ENCODE measurements at places on chromosomes 5 and 9. TPM values are rescaled to one million over a fixed set of nuclear protein-coding genes. Genes with fewer than 3 reads are reported as not detected.

DNA sequence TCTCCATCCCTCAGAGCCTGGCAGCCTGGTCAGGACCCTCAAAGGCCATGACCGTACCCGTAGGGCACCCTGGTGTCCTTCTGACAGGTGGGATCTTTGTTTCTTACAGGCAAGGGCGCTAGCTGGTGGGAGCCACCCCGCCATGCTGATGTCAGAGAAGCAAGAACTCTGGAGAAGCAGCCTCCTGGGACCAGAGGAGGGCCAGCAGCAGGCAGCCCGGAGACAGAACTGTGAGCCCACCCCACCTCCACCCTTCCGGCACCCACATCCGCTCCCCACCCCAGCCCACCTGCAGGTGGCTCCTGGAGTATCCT, 42.2 kb upstream of the IL17B start:
- DNase-seq, result no peak

DNA sequence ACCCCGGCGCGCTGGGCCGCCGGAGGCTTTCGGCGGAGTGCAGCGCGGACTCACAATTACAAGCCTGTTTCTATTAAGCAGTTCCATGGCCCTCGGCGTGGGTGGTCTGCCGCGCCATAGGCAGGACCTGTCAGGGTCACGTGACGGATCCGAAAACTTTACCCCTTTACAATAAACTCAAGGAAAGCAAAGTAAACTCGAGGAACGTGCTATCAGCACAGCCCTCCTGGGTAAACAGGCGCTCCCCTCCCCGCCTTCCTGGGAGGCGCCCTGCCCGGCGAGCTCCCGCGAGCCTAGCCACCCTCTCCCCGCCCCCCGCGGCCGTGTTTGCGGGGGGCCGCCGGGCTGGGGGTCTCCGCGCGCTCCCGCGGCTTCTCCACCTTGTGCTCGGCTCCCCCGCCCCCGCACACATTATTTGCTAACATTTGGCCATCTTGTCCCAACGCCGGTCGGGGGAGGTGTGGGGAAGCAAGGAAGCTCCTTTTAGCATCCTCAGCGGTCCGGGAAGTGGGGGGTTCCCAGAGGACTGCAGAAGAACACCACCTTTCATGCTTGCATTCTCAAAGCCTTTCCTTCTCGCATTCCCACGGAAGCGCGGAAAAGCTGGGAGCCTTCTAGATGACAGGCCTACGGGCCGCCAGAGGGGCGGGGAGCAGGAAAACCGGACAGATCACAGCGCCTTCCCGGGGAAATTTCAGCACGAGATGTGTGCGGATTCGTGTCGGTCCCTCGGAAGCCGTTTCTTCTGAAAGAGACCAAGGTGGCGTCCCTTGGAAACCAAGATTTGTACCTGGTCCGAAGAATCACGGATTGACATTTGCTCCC, at the start of gene PTCH1:
Gene PTCH1, minus strand, starts transcription at position 238 of the 825 bp plus-strand sequence.
- DNase-seq, result peak; percentile 89

ZNF782 gene
- 13.4 TPM for total RNA-seq

BRINP1 gene
- not detected for total RNA-seq

LCN2 gene
- 31.6 TPM for total RNA-seq

KLF4 gene
- total RNA-seq, result 584 TPM

IRGM gene
- not detected for total RNA-seq

- DNase-seq, result no peak
These were observed 2.3 kb downstream of the CRB2 start for GRCh38 chr9:123358181-123358905.

FOXD1 gene
- total RNA-seq, result 2.0 TPM

DNA sequence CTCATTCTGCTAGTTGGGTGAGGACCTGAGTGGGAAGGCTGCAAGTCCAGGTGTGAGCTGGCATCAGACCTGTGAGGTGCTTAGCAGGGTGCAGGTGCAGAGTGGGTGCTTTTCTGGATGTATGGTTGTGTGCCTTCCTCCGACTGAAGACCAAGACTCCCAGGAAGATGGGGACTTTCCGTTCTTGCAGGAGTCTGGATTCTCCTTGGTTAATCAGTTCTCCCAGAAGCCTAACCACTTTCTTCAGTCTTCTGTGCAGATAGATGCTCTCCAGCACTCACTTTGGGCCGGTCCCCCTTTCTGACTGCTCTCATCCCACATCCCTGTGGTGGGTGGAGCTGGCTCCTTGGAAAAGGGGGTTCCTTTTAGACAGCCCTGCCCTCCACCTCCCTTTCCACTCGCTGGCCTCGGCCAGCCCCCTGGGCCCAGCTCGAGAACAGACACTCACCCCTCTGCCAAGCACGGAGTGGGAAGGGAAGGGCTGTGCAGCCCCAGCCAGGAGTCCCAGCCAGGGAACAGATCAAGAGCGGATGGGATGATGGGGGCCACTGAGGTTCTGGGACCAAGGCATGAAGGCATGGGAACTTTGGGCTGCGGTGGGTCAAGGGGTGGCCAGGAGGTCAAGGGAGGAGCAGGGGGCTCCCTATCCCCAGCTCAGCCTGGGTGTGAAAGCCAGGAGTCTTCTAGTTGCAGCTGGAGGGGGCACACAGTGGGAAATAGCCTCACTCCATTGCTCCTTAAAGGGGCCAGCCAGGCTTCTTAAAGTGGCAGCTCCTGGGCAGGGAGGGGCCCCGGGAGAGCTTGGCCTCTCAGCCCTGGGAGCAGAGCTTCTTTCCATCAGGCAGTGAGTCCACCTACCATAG, 62.4 kb downstream of the FGF18 start:
- no peak for DNase-seq

GRCh38 chr9:133945977-133946753, 46.0 kb downstream of the VAV2 start:
- DNase-seq, result no peak

- no peak for DNase-seq
These were observed 90.2 kb upstream of the CACNA1B start for GRCh38 chr9:137787381-137787780.

PCDHGC5 gene
- total RNA-seq, result 1.1 TPM

C5 gene
- total RNA-seq, result 5.2 TPM

- no peak for DNase-seq
These were observed 14.6 kb downstream of the CCDC180 start for GRCh38 chr9:97322105-97322504.

DNA sequence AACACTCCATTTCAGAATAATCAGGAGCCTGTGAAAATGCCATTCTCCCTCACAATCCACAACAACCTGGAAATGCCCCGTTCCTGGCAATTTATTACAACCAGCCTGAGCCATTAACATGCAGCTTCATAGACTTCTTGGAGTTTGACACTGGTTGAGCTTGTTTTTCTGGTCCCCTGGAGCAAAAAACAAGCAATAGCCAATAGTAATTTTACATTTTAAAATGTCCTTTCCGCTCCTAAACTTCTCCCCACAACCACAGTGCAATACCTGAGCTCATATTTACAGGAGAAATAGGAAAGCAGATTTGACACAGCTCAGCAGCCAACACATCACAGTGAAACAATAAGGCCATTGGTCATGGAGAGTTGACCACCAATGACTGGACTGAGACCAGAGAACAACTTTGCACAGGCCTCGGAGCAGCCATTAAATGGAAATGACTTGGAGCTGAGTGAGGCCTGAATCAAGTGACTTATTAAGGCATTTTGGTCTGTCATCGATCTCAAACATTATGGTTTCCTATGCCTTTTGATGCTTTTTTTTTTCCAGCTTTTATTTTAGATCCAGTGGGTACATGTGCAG, 73.0 kb downstream of the ENC1 start:
- no peak for DNase-seq

DNA sequence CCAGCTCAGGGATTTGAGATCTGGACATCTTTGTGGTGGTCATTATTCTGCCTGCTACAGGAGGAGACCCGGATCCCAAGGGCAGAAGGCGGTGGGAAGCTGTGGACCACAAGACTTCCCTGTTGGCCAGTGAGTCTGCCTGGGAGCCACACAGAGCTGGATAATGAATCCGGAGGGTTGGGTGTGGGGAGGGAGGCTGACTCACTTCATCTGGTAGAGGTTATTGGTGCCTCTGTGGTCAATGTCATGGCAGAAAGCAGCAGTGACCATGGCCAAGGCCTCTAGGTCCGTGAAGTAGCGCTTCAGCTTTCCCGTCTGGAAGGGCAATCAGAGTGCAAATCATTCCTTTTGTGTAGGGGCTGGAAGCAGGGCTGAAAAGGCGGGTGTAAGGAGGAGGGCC, 58.5 kb downstream of the PDE6A start:
- DNase-seq, result no peak

DNA sequence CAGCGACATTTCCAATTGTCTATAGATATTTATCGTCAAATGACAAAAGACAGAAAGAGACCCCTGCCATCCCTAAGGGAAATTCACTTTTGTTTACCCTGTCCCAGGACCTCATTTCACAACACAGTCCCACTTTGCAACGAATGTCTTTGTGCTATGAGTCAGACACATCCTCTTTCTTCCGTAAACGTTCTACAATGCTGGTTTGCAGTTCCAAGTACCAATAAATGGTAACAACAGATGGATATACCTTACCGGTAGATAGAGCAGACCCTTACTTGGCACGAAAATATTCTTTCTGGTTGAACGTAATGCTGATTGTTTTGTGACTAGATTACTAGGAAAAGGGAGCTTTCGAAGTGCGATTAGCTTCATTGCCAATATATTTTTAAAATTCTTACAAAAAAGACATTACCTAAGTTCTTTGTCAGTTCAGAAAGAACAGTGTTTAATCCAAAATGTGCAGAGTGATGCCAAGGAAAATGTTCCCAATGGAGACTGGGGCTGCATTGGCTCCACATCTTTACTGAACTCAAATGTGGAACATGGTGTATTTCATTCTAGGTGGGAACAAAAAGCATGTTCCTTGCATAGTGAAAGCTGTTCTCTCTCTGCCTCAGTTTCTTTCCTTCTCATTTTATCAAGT, 202.5 kb upstream of the SLC27A6 start:
- DNase-seq, result no peak

DMRTA1 gene
- 0.27 TPM for total RNA-seq

GRCh38 chr9:135463140-135463539, 16.4 kb upstream of the PPP1R26 start:
- no peak for DNase-seq

MCC gene
- total RNA-seq, result 78.5 TPM

C6 gene
- 1.4 TPM for total RNA-seq

- no peak for DNase-seq
These were observed 18.7 kb upstream of the WDR38 start for GRCh38 chr9:124834591-124834990.

SYK gene
- 23.8 TPM for total RNA-seq

CAMK2A gene
- total RNA-seq, result not detected

- DNase-seq, result no peak
These were observed 42.9 kb downstream of the RIC1 start for GRCh38 chr9:5671711-5672353.

GRCh38 chr9:108476574-108476973, 379.2 kb downstream of the ACTL7B start:
- DNase-seq, result no peak

HRH2 gene
- 0.30 TPM for total RNA-seq

DNA sequence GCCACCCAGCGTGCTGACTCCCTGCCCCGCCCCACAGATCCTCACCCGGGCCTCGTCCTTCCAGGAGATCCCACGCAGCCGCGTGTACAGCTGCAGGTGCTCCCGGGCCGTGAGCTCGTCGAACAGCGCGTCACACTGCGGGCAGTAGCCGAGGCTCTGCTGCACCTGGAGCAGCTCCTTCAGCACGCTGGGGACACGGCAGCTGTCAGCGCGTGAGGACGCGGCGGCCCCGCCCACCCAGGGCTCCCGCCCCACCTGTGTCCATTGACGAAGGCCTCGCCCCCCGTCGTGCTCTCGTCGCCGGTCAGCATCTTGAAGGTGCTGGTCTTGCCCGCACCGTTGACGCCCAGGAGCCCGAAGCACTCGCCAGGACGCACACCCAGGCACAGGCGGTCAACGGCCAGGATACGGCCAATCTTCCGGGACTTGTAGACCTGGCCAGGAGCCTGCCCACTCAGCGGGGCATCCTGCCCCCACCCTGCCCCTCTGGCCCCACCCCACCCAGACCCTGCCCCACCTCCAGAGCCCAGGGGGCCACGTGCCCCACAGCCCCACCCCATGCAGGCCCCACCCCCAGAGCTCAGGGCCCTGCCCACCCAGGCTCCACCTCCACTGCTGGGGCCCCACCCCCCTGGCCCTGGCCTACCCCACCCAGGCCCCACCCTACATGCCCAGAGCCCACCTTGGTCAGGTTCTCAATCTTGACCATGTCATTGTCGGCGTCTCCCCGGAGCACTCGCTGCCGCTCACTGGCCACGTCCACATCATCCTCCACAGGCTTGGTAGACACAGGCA, 13.8 kb upstream of the CLIC3 start:
- DNase-seq, result no peak

DNA sequence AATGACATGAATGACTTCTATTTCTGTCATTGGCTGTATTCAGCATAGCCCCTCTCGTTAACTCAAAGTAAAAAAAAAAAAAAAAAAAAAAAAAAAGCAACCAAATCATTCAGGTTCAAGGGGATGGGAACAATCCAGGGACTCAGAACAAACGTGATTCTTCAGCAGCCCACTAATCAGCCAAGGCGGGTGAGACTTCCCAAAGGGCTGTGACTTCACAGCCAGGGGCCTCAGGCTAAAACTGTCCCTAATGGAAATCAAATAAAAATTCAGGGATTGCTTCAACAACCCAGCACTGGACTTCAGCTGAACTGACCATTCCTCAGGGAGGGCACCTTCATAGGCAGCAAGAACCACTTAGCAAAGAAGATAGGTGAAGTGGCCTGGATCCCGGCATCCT, 86.2 kb upstream of the FAM169A start:
- DNase-seq, result no peak

UBAC1 gene
- total RNA-seq, result 95.0 TPM

- no peak for DNase-seq
These were observed 154.5 kb downstream of the YIPF5 start for GRCh38 chr5:144015961-144016360.

GRCh38 chr5:40904205-40904993, 4.9 kb upstream of the C7 start:
- no peak for DNase-seq

GRCh38 chr5:143066556-143067281, 296.5 kb downstream of the ARHGAP26 start:
- no peak for DNase-seq

LIX1 gene
- total RNA-seq, result not detected

MED27 gene
- total RNA-seq, result 17.4 TPM

GRCh38 chr5:133445744-133446143, 166.6 kb downstream of the FSTL4 start:
- no peak for DNase-seq

DNA sequence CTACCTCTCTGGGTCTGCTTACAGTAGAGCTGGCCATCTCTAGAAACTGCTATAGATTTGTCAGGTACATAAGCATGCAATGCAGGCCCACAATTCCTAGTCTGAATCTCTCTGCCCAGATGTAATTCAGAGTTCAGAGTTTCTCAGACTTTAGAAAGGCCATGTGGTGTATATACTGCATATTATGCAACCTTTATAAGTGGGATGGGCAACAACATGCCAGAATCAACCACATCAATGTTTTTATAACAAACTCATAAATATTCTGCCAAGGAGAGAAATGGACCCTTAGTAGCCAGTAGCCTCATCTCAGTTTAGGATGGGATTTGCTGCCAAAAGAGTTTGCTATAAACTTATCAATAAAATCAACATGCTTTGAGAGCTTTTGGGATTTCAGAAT, 78.8 kb downstream of the SLC1A1 start:
- no peak for DNase-seq

MCIDAS gene
- total RNA-seq, result not detected

SEC16A gene
- total RNA-seq, result 58.5 TPM

GRCh38 chr5:127064253-127064840, 9.0 kb downstream of the C5orf63 start:
- DNase-seq, result no peak

GRCh38 chr9:127837346-127837745, 17.1 kb downstream of the ENG start:
- no peak for DNase-seq

All from lower leg skin (tissue), 4 donors.